ENCODE measurements at places on chromosomes 3 and 15.

DNA sequence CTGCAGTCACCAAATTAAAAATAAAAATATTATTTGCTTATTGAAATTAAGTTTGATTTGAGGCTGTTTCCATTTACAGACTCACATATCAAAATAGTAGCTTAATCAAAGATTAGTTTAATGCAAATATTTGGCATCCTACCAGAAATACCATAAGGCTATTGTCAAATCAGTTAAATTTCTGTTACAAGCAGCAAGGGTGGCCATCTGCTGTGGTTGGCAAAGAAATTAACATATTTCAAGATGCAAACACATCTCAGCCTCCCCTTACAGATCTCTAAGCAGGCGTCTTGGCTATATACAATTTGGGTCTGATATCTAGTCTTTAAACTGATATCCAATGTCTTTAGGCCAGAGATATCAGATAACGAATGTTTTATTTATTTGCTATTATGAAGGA lies 83.2 kb upstream of the NEDD4 start:
- DNase-seq, result no peak

DNA sequence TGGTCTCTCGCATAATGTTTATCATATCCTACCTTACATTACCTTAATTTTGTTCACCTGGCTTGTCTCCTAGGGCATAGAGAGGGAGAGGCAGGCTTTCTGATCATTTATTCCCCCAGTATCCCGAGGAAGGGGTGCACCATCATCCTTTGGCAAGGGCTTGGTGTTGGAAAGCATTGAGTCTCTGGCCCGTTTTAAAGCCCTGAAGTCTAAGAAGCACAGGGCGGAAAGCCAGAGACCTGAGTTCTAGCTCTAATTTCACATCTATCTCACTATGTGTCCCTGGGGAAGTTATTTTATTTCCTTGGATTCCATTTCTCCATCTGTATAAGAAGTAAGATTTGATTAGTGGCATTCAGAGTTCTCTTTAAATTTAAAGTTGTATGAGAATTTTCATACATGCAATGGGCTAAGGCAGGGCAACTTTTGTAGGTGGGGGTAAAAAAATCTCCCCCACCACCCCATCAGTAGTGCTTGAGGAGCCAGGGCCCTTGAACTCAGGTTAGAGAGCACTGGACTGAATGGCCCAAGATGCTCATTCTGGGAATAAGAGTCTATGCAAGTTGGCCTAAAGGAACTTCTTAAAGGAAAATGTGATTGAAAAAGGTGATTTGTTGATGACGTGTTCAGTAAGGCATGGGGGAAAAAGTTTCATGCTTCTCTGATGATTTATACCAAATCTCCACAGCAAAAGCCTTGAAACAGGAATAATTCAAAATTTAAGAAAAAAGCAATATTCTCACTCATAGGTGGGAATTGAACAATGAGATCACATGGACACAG lies 10.1 kb downstream of the TMC3 start:
- no peak for DNase-seq

GRCh38 chr3:111967068-111967467 lies 11.8 kb upstream of the ABHD10 start:
- no peak for DNase-seq

- DNase-seq, result no peak
Observed at GRCh38 chr15:41825572-41826535, 2.0 kb upstream of the JMJD7 start.

GRCh38 chr3:54706738-54707137 lies 221.1 kb downstream of the LRTM1 start:
- DNase-seq, result no peak

GRCh38 chr3:105334138-105334882 lies 32.4 kb upstream of the ALCAM start:
- DNase-seq, result no peak

- DNase-seq, result no peak
Observed at GRCh38 chr3:168213920-168214319, 118.2 kb upstream of the GOLIM4 start.

DNA sequence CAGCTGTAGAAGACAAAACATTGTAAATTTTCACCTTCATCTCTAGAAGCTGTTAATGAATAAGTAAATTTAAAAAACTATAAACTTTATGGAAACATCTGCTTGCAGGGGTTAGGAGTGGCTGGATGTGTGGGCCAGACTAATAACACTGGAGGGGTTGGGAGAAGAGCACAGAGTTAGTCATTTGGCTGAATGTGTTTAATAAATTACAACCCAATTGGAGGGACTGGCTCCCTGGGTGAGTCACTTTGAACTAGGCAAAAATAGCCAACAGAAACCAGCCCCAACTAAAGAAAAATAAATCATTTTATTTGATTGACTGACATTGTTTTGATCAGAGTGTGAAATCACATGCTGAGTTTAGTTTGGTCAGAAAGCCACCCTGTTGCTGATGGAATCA lies 21.8 kb downstream of the DGKG start:
- DNase-seq, result no peak

DNA sequence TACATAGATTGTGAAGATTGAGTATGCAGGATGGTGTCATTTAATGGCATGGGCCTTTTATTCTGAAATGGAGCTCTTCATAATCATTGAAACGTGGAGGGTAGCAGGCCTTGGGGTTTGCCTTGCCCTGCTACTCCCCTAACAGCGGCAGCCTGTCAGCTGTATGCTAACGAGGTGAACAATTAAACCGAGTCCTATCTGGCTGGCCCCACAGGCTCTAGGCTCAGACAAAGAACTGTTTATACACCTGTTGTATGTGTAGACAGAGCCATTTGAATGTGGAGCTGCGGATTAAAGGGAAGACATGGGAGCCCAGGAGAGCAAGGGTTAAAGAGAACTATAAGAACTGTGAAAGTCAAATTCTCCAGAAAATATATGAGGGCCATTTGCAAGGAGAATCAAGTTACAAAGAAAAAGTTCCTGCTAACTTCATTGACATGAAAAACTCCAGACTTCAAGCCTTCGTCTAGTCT lies 116.7 kb upstream of the CGNL1 start:
- no peak for DNase-seq

DNA sequence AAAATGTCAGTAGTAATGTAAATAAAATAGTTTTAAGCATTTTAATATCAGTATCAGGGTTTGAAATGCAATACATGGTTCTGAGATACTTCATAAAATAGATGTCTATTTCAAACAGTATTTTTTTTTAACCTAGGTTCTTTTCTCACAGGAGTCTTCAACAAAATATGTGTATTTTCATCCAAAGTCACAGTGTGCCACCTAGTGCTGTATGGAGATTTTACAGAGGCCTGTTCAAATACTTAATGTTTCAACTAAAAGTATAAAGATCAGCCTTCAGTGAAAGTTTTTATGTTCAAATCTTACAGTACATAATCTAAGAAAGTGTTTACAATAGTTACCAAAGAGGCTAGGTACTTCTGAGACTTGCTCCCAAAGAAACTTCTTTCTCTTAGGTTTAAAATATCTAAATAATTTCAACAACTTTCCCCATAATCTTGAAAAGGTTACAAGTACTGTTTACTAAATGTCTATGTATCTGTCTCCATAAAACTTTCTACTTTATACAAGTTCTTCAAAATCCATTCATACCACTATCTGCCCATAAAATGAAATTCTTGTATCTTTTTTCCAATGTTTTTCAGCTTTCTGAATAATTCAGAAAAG lies 38.3 kb downstream of the SCAPER start:
- DNase-seq, result peak; percentile 9

DNA sequence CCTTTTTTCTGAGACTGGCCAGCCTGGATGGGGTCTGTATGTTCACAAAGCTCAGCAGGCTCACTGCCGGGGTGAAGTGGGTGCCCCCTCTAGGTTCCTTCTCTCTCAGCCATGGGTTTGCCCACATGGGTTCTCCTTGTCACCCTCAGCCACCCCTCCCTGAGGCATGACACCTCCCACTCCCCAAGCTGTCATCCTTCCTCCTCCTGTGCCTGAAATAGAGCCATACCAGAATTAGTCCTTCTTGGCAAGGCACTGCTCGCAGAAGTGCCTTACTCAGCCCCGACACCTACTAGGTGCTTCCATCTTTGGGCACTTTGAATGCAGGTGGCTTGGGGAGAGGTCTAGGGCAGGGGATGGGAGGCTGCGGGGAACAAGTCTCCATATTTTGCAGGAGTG lies 62.9 kb upstream of the SEC13 start:
- DNase-seq, result no peak

Data from non-pigmented ciliary epithelial cell (primary cell).